GM12865 (cell line): ENCODE measurements at places on chromosomes 3 and 15.

- no peak for DNase-seq
These were observed 799.9 kb downstream of the AGBL1 start for GRCh38 chr15:86879250-86880229.

DNA sequence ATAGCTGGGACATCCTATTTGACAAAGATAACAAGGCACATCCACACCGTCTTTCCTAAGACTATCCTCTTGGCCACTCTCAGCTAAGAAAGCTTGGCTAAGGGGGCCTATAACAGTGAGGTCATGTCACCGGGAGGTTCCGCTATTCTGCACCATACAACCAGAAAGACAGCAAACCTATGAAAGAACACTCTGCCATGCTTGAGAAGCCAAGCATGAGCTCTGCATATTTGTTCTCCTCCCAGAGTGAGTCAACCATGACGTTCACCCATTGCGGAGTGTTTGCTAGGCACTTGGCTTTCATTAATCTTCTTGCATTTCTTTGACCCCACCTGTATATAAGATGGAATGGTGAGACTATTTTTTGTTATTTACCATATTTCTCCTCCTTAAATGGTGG is 141.2 kb downstream of the GMNC start:
- DNase-seq, result peak; percentile 65

DNA sequence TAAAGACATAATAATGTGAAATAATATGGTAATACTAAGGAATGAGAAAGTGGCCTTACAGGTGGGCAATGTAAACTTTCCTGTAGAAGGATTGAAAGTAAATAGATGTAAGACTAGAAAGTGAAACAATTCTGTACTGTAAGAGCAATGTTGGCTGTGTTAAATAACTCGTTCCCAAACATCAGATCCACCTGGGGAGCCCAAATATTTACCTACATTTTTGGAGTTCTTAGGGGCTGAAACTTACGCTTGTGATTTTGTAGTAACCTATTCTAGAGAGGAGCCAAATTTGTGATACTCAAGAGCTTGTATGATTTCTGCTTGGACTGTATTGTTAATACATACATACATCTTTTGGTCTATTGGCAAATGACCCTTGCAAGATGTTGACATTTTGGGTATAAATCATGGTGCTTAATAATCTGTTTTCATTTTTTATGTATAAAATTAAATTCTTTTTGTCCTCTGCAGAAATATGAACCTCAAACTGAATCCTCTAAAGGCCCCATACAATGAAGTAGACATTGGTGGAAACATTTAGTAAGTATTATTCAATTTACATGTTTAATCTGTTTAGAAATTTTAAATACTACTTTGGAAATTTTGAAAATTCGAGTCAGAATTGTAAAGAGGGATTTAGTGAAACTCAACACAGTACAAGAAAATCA is 8.5 kb upstream of the CHD2 start:
- no peak for DNase-seq

DNA sequence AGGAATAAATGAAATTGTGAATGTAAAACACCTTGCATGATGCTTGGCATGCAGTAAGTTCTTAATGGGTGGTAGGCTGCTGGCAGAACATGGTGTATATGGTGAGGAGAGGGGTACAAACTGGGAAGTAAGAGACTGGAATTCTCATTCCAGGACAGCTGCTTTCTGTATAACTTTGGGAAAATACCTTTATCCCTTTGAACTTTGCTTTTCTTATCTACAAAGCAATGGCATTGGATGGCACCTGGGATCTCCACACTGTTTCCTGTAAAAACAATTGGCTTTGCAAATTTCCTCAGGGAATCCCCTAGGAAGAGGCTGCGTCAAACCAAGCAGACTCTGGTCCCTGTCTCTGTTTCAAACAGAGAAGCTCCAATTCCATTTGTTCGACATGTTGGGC is 100.7 kb upstream of the SLC4A7 start:
- no peak for DNase-seq

GRCh38 chr15:43955140-43955539 is 128.3 kb downstream of the WDR76 start:
- DNase-seq, result no peak

- DNase-seq, result no peak
These were observed 117.6 kb upstream of the ETV5 start for GRCh38 chr3:186226482-186226881.

GRCh38 chr3:64459711-64460110 is 228.1 kb downstream of the ADAMTS9 start:
- no peak for DNase-seq

DNA sequence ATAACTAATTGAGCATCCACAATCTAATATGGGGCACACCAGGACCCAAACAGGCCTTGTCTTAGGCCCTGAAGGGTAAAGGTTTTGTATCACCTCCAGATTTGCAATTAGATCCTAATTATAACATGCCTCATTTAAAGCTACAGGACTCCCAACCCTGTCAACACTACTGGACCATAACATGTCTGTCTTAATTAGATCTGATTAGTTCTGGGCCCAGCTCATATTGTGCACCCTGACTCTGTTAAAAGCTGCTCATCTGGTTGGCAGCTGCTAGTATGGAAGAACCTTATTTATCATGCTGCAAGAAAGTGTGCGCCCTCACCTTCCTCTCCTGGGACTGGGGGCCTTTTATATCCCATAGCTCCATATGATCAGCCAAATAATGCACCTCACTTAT is 457.8 kb downstream of the ROBO1 start:
- no peak for DNase-seq

GRCh38 chr15:59531066-59531675 is 80.4 kb upstream of the GCNT3 start:
- no peak for DNase-seq

DNA sequence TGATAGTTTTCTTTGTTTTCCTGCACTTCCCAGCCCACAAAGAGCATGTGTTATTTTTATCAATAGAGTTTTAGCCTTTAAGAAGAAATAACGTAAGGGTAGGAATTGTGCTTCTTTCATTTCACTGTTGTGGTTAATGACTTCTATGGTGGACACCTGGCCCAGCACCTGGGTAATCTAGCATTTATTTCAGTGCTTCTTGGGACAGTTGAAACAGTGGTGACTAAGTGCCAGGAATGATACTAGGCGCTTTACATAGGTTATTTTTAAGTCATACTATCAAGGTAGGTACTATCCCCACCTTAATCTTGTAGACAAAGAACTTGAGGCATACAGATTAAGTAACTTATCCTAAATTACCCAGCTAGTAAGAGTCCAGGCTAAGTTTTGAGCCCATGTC is 243.8 kb downstream of the SOX2 start:
- peak; percentile 15 for DNase-seq

GRCh38 chr15:64898406-64898805 is 13.3 kb upstream of the ANKDD1A start:
- DNase-seq, result no peak

DNA sequence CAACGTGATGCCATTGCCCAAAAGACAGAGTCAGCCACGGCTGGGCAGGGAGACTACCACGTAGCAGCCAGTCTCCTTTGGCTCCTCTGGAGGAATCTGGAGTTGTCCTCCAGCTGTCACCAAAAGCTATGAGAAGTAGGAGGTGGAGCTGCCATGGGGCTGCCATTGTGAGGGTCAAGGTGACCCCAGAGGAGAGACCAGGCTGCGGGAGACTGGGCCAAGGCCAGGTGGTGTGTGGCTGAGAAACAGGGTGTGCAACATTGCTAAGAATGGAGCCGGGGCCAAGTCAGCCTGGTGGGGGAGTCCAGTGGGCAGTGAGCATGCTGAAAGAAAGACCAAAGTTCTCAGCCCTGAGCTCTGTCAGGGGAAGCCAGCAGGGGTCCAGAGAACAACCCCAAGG is 29.9 kb upstream of the MRPS22 start:
- no peak for DNase-seq

DNA sequence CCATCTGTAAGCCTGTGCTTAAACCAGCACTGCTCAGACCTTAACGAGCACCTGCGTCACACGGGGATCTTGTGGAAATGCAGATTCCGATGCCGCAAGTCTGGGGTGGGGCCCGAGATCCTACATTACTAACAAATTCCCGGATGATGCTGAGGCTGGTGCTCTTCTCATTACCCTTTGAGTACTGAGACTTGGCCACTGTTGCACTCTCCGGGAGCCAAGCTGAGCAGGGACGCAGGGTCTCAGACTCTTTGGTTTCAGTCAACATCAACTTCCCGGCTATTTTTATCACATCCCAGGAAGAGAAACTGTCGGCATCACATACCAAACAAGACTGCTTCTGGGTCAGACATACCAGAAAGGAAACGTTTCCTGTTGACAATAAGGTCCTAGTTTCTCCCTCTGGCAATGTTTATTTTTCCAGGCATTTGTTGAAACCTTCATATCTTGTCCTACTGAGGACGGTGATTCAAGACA is 276.6 kb downstream of the SHQ1 start:
- DNase-seq, result no peak

GRCh38 chr3:13638927-13639326 is 90.0 kb downstream of the FBLN2 start:
- DNase-seq, result no peak

- no peak for DNase-seq
These were observed 2.0 kb upstream of the OR5H6 start for GRCh38 chr3:98262046-98262445.

- DNase-seq, result no peak
These were observed 493.1 kb downstream of the FHIT start for GRCh38 chr3:60758171-60758570.

DNA sequence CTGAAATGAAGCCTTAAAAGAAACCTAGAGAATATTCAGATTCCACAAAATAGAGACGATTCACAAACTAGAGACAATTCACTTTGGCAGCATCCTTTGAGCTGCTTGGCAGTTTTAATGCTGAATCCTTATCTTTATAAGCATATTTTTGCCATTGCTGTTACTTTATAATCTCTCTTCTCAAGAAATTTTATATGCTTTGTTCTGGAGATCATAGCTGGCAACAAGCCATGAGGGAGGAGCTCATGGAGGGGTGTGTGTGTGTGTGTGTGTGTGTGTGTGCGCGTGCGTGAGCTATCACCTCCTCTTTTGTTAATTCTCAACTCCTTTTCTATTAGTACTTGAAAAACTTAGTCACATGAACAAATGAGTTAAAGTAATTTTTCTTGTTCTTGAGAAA is 495.0 kb upstream of the RGMA start:
- no peak for DNase-seq

DNA sequence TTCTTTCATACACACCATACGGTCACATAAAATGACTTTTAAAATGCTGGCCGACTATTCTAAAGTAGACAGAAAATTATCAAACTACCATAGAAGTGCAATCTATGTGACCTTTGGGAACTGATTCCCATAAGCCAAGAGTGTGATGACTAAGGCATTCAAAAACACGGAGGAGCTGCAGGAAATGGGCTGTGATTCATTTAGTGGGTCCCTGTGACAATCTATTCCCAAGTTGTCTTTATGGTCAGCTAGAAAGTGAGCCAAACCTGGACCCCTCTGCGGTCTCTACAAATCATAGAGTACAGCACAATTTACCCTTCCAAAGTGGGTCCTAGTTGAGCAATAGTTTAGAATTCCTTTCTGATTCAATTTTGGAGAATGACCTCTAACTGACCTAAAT is 251.5 kb upstream of the CBLB start:
- DNase-seq, result no peak

DNA sequence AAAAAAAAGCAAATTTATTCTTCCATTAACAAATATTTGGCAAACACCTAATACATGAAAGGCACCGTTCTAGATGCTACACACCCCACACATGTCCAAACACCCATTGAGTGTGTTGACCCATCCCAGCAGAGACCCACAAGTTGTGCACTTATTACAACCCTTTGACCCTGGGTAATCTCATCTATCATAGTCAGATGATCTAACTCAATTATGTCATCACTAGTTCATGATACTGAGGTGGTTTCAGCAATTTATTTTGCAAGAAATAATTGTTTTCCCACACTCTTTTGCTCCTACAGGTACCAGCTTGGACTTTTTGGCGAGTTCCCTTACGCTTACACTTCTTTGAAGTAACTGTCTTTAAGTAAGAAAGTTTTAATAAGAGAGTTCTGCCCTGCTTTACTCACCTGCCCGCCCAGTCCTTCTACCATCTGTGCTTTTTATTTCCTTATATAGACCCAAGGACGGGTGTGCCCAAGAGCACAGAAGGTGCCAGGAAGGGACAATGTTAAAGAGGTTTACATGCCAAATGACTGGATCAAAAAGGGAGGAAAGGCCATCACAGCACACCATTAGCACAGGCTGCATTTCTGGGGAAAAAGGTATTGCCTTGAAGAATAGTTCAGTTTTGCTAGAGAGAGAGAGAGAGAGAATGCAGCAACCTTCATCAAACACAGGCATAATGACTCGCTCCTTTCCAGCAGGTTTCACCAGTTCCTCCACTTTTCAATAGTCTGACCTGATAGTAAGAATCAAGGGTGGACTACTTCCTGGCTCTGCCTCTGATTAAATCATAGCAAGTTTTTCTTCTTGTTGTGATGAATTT is 54.5 kb upstream of the ATP11B start:
- DNase-seq, result no peak

DNA sequence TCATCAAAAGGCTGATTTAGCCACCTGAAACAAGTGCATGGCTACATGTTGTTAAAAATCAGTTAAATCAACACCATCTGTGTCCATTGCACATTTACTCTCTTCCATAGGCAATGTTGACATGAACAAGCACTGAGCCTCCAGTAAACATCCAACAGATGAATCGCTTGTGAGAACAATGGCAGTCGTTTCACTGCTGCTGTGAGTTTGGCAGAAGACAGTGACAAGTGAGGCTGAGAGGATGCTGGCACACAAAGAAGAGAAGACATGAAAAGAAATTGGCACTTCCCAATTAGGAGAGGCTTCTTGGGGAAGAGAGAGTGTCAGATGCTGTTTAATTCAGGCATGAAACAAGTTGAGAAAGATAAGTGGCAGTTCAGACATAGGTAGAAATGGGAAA is 227.4 kb upstream of the STT3B start:
- DNase-seq, result no peak

GRCh38 chr3:151383956-151384355 is 597 bp downstream of the P2RY12 start:
- DNase-seq, result peak; percentile 22

DNA sequence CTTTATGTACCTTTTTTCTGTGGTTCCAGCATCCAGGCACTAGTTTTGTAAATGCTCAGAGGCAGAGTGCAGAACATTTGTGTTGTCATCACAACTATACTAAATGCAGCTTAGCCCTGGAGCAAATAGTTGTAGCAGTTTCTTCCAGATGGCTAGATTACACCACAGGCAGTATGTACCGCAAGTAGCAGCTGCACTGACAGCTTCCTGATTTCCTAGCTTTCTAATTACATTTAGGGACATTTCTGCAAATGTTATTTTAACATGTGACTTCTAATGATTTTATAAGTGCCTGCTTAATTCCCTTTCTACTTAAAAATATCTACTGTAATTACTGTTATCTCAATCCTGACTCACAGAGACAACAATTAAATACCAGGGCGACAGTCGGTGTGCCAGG is 106.5 kb downstream of the NR2E3 start:
- no peak for DNase-seq

- DNase-seq, result no peak
These were observed 18.6 kb downstream of the RNU5B-1 start for GRCh38 chr15:65323071-65323511.

DNA sequence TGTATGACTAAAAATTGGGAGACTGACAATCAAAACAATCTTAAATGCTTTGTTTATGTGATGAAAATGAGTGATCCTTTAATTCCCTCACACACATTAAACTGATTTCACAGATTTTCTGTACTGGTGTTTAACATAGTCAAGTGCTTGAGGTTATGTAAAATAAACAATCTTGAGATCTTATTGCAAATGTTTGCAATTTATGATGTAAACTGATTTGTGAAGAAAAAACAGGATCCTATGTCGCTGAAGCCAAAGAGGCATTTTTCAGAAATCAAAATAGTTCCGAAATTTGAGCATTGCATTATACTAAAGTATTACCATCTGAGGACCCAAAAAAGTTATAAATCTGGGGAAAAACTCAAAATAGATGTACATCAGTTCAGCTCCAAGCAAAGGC is 12.7 kb downstream of the SHOX2 start:
- no peak for DNase-seq
